ENCODE measurements at places on chromosomes 12 and 14. TPM values are rescaled to one million over a fixed set of nuclear protein-coding genes. Genes with fewer than 3 reads are reported as not detected.
A peak's percentile ranks its signal among the peaks of the same experiment; 100 is the strongest.

- no peak for DNase-seq
- peaks cover 16% of the 10 kb centered on the region for H3K36me3 ChIP-seq
- H3K4me3 ChIP-seq = peak overlapping the region; percentile 61
- peak overlapping the region; percentile 92 for H3K27ac ChIP-seq
- H3K27me3 ChIP-seq = no peaks in the 10 kb centered on the region
These were observed 6.1 kb downstream of the METTL3 start for GRCh38 chr14:21505012-21505553.

- peaks cover 14% of the 10 kb centered on the region for H3K27me3 ChIP-seq
- DNase-seq = no peak
- H3K4me1 ChIP-seq = no peaks in the 10 kb centered on the region
These were observed 72.5 kb downstream of the NTN4 start for GRCh38 chr12:95718006-95718431.

- peaks cover 5% of the 10 kb centered on the region for H3K36me3 ChIP-seq
- H3K4me1 ChIP-seq = peaks cover 74% of the 10 kb centered on the region
- H3K27ac ChIP-seq = peak overlapping the region; percentile 83
- no peaks in the 10 kb centered on the region for H3K27me3 ChIP-seq
These were observed 39.6 kb downstream of the SUSD6 start for GRCh38 chr14:69650948-69651369.

DNA sequence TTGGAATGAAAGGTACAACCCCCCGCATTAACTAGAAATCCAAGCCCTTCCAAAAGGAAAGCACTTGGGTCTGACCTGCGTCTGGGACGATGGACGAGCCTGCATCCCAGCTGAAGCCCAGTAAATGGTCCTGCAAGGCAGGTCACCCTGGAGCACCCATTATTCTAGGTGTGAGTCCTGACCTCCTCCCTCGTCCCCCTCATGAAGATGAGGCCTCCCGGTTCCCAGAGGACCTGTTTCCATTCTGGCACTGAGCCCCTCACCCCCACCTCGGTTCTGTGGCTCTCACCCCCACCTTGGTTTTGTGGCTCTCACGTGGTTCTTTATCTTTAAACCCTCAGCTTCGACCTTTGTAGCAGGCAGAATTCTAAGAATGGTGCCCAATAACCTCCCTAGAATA lies 7.3 kb downstream of the IFI27 start:
- peaks cover 3% of the 10 kb centered on the region for H3K4me1 ChIP-seq
- H3K27me3 ChIP-seq = peaks cover 27% of the 10 kb centered on the region
- no peaks in the 10 kb centered on the region for H3K36me3 ChIP-seq

GRCh38 chr12:9868311-9868801 lies 798 bp downstream of the CLEC2B start:
- peaks cover 34% of the 10 kb centered on the region for H3K36me3 ChIP-seq
- H3K27me3 ChIP-seq = no peaks in the 10 kb centered on the region
- H3K4me1 ChIP-seq = peaks cover 48% of the 10 kb centered on the region
- H3K27ac ChIP-seq = peak overlapping the region; percentile 100
- DNase-seq = no peak
- H3K4me3 ChIP-seq = peak overlapping the region; percentile 98

The EXOC5 gene
- total RNA-seq = 77.4 TPM

DNA sequence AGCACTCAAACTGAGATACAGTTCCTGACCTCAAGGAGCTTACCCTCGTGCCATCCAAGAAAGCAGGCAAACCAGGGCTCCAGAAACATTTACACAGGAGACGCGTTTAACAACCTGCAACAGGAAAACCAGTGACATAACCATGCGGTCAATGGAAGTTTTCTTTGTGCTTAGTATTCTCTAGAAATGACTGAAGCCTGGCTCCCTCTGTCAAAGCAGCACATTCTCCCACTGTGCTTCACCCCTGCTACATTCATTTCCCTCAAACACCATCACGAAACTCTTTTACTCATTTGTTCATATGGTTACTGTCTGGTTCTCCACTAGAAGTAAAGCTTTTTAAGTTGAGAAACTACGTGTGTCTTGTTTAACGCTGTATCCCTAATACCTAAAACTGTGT lies 161.3 kb upstream of the CCND2 start:
- DNase-seq = no peak
- H3K27ac ChIP-seq = peak overlapping the region; percentile 74
- no peaks in the 10 kb centered on the region for H3K27me3 ChIP-seq
- peaks cover 67% of the 10 kb centered on the region for H3K4me1 ChIP-seq
- peaks cover 4% of the 10 kb centered on the region for H3K36me3 ChIP-seq

The PTPN21 gene
- 0.50 TPM for total RNA-seq

- no peak overlapping the region for H3K27ac ChIP-seq
- no peak overlapping the region for H3K4me3 ChIP-seq
- H3K36me3 ChIP-seq = no peaks in the 10 kb centered on the region
These were observed 1.9 kb downstream of the LRRK2 start for GRCh38 chr12:40226705-40227104.

DNA sequence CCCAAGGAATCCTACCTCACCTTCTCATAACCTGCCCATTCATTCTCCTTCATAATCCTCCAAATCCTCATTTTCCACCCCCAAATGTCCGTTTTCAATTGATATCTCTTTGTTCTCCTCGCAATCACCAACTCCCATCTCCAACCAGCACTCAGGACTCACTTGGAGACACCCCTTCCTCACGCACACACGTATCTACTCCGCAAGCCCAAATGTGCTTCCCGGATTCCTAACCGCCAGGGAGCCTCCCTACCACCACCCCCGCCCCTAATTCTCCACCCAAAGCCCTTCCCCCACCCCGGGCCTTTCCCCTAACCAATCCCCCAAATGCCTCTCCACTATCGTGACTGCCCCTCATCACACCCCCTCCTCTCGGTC lies 304 bp downstream of the KCTD10 start:
- H3K36me3 ChIP-seq = no peaks in the 10 kb centered on the region
- DNase-seq = no peak
- peaks cover 37% of the 10 kb centered on the region for H3K4me1 ChIP-seq

DNA sequence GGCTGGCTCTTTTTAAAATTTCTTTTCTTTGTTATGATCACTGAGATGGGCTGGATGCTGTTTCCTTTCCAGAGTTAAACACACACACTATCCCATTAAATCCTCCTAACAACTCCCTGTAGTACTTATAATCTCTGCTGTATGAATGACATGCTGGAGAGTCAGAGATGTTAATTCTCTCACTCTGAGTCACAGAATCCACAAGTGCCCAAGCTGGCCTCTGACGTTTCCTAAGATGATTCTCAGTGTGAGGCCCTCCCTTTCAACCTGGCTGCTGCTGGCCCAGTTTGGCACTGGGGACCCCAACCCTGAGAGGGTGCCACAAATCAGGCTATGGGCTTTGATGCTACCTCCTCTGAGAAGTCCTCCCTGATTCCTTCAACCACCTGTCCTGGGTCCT lies 5.4 kb downstream of the NOS1 start:
- no peak for DNase-seq
- H3K36me3 ChIP-seq = no peaks in the 10 kb centered on the region
- no peak overlapping the region for H3K4me3 ChIP-seq
- no peaks in the 10 kb centered on the region for H3K4me1 ChIP-seq
- H3K27me3 ChIP-seq = peaks cover 16% of the 10 kb centered on the region

DNA sequence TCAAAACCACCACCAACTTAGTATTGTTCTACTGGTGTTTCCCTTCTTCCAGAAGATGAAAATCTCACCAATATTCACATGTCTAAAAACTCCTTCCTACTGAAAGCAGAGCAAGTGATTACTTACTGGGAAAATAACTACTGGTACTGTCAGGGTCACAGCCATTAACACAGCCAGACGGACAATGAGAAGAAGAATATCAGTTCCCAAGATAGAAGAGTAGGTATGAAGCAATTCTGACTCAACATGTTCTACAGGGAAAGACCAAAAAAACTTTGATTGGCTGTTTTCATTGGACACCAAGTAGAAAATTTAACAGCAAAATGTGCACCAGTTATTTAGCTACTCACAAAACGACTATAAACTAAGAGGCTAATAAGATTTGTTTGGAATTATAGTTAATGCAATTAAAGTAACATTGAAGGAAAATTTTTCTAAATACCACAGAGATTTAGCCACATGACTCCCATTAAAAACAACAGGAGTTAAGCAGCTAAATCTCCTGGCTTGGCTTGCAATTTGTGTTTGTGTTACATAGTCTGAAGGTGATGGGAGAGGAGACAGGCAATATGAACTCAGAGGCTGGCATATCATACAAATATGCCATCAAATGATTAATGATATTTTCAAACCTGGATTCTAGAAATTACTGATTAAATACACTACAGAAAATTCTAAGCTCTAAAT lies 9.5 kb downstream of the SLC38A2 start:
- H3K4me3 ChIP-seq = peak overlapping the region; percentile 8
- peaks cover 47% of the 10 kb centered on the region for H3K4me1 ChIP-seq
- no peak for DNase-seq
- peak overlapping the region; percentile 73 for H3K27ac ChIP-seq
- peaks cover 75% of the 10 kb centered on the region for H3K36me3 ChIP-seq
- H3K27me3 ChIP-seq = no peaks in the 10 kb centered on the region

The PLEKHH1 gene
- total RNA-seq = 1.9 TPM

DNA sequence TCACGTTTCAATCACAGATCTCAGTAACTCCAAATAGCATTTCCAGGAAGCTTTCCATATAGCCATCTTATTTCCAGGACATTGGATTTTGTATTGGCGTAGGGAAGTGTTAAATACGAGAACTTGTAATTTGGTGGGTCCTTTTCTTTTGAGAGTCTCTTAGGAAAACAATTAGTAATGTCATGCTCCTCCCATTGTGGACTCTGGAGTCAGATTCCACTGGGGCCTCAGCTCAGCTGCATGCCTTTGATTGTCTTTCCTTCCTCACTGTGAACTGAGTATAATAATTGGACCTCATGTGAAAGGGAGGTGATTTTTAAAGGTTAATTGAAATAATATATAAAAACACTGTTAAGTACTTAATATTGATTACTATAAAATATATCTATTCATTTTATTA lies 462.6 kb downstream of the NPAS3 start:
- H3K36me3 ChIP-seq = no peaks in the 10 kb centered on the region
- DNase-seq = no peak
- H3K27me3 ChIP-seq = no peaks in the 10 kb centered on the region

The RNFT2 gene
- 17.2 TPM for total RNA-seq

All from natural killer cell treated with Interleukin-12 subunit alpha and Interleukin-12 subunit beta and Interleukin-15 and Interleukin-18, amount 100 ng/mL, for 72 hours (primary cell).